ENCODE measurements at places on chromosomes 7 and 10.

- no peak for DNase-seq
These were observed 184.7 kb downstream of the DGKB start for GRCh38 chr7:14717816-14718215.

GRCh38 chr7:137583172-137583571 lies 239.6 kb upstream of the PTN start:
- no peak for DNase-seq

- no peak for DNase-seq
These were observed 339.9 kb upstream of the LRRN3 start for GRCh38 chr7:110750931-110751605.

DNA sequence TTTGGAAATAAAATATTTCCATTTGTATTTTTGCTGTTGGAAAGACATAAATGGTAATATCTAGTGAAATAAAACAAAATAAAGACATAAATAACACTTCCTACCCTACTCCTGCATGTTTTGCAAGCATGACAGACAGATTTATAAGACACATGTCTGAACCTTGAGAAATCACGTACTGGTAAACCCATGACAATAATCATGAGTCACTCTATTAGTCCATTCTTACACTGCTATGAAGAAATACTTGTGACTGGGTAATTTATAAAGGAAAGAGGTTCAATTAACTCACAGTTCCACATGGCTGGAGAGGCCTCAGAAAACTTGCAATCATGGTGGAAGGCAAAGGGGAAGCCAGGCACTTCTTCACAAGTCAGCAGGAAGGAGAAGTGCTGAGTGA lies 942.2 kb downstream of the REEP3 start:
- DNase-seq, result no peak

- DNase-seq, result no peak
These were observed 77.6 kb downstream of the CLRN3 start for GRCh38 chr10:127815147-127815546.

GRCh38 chr10:129331839-129332220 lies 135.2 kb upstream of the MGMT start:
- DNase-seq, result no peak

DNA sequence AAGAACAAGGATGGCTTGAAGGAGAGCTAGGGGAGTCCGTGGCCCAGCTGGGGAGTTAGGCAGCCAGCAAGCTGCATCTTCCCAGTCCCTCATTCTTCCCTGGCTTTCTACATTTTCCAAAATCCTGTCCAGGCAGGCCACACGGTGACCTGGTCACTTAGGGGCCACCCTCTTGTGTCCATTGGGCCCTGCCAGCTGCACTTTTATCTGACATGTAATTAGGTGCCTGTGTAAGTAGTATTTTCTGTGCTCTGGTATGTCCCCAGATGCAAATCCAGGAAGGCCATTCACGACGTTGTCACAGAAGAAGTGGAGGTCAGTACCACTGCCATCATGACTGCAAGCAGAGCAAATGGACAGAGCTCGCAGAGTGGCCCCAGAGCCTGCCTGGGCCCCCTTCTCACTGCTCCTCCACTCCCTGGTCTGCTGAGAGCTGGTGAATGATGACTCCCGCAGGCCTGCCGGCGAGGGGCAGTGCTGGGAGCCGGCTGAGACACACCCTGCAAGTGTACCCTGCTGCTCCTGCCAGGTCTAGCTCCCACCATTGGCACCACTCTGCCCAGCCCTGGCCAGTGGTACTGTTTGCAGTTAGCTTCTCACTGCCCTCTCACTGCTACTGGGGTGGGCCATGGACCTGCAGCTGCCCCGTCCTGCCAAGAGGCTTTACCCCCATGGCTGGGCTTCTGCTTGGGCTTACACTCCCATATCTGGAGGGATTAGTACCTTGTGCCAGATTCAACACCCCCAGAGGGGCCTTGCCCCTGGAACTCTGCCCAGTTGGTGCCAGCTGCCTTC lies 98.2 kb downstream of the GLRX3 start:
- no peak for DNase-seq

DNA sequence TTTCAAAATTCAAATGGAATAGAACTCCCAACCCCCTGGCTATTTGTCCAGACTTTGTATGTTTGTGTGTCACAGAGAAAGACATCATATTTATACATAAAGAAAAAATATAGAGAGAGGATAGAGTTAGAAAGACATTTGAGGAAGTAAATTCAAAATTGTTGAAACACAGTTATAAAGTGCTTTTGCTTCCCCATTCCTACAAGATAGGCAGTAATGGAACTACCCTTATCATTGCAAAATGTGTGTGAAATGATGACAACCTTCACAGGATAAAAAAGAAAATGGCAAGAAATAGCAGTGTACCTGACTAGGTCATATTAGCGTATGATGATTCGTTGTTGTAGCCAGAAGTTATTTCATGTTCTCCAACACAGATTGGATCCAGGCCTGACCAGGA lies 63.1 kb downstream of the FZD1 start:
- no peak for DNase-seq

DNA sequence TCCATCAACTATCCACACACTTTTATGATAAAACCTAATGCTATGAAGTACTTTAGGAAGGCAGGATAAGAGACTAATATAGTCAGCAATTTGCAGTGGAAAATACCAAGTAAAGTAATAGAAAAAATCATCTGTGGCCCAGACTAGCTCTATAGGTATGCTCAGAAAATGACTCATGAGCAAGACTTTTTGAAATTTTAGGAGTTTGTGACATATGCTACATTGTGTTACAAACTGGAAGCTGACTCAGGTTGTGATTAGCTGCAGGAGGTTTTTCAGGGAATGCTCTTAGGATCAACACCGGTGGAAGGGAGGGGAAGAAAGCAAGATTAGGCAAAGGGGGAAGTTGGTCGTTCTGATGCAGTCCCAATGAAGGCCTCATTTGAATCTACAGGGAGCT lies 56.1 kb downstream of the FEZF1 start:
- no peak for DNase-seq

GRCh38 chr7:2629746-2630681 lies 1.8 kb upstream of the TTYH3 start:
- DNase-seq, result no peak

- DNase-seq, result no peak
These were observed 17.9 kb downstream of the ADCYAP1R1 start for GRCh38 chr7:31069860-31070555.

GRCh38 chr7:8442814-8443304 lies 9.4 kb downstream of the NXPH1 start:
- DNase-seq, result peak; percentile 50

GRCh38 chr7:136130511-136131303 lies 153.5 kb upstream of the MTPN start:
- DNase-seq, result no peak

- no peak for DNase-seq
These were observed 16.3 kb upstream of the SRGN start for GRCh38 chr10:69071610-69072009.

- DNase-seq, result no peak
These were observed 69.1 kb downstream of the PRKAG2 start for GRCh38 chr7:151807846-151808245.

DNA sequence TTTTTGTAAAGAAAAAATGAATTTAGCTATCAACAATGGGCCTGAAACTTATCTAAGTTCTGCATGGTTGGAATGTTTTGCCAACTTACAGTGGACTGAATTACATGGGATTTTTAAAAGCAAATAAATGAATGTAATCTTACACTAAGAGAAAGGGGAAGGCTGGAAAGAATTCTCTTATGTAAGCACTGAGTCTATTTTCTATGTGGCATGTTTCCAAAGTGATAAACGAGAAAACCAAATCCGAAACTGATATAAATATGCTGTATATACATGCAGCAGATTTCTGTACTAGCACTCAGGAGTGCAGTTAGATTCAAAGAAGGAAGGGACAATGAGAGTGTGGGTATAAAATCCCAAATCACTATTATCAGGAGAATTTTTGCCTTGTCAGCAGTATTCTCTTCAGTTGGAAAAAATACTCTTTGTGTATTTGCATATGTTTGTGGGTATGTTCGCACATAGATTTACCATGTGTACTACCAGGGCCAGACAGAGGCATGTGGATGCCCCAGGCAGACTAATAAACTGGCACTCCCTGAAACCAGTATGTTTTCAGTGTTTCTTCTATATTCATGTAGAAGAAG lies 334.3 kb upstream of the SEMA3D start:
- no peak for DNase-seq

DNA sequence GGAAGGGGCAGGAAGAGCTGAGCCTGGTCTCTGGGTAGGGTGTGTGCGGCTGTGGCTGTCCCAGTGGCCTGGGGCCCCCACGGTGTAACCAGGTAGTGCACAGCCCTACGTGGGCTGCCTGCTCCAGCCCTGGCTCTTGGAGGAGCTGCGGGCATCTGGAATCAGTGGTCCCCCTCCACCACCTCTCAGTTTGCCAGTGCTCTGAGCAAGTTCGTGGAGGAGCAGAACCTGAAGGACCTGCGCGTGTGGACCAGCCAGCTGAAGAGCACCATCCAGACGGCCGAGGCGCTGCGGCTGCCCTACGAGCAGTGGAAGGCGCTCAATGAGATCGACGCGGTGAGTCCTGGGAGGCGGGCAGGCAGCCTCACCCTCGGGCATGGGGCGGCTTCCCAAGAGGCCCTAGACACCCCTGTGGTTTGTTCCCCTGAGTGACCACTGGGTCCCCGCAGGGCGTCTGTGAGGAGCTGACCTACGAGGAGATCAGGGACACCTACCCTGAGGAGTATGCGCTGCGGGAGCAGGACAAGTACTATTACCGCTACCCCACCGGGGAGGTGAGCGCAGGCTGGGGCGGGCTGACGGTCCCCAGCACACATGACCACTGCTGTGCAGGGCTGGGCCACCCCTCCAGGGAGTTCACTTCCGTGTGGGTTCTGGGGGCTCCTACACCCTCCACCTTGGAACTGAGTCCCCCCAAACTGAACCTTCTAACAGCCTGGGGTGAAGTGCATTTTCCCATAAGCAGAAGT lies 18.6 kb downstream of the PFKFB3 start:
- no peak for DNase-seq

GRCh38 chr7:135833642-135834041 lies 85.0 kb upstream of the FAM180A start:
- no peak for DNase-seq

GRCh38 chr7:151254316-151254715 lies 5.8 kb upstream of the SMARCD3 start:
- no peak for DNase-seq

GRCh38 chr7:131173145-131173890 lies 154.4 kb upstream of the MKLN1 start:
- no peak for DNase-seq

- no peak for DNase-seq
These were observed 111.2 kb downstream of the PON1 start for GRCh38 chr7:95213148-95213547.

GRCh38 chr7:70586822-70587221 lies 545.1 kb upstream of the GALNT17 start:
- no peak for DNase-seq

DNA sequence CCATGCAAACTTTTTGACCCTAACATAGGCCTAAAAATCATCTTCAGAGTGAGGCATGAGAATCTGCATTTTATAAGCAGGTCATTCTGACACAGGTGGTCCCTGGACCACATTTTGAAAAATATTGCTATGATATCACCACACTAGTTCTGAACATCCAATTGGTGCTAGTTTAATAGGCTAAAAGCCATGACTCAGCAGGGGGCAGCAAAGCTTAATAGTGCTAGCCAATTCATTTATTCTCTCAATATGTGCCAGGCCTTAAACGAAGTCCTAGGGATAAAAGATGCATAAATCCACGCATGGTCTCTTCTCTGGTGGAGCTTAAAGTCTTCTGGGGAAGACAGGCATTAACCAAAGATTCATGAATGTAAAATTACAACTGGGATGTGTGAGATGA lies 10.2 kb upstream of the SLC25A28 start:
- DNase-seq, result no peak

GRCh38 chr7:124912972-124913371 lies 16.7 kb downstream of the POT1 start:
- no peak for DNase-seq

GRCh38 chr7:128123291-128124037 lies 92.2 kb upstream of the LRRC4 start:
- DNase-seq, result no peak

GRCh38 chr7:34157137-34157536 lies 251.8 kb downstream of the BMPER start:
- no peak for DNase-seq

DNA sequence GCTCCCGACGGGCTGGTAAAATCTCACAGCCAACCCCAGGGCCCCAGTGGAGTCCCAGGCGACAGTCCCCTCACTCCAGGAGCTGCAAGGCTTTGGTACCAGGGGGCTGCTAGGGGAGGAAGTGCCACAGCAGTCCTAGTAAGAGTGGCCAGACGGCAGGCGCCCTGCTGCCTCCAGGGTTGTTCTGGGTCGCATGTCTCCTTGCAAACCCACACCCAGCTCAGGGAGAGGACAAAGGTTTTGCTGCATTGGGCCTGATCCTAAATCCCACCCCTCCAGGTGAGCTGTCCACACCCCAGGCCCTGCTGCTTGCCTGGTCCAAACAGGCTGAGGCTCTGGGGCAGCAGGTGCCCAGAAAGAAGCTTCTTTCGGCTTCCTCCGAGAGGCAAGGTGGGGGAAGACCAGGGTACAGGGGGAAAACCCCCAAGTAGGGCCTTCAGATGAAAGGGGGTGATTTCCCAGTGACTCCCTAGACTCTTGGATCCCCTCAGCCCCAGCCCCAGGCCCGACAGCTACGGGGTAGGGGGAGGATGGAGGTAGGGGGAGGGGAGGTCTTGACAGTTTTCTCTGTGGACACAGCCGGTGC lies 4.2 kb upstream of the KCP start:
- no peak for DNase-seq

DNA sequence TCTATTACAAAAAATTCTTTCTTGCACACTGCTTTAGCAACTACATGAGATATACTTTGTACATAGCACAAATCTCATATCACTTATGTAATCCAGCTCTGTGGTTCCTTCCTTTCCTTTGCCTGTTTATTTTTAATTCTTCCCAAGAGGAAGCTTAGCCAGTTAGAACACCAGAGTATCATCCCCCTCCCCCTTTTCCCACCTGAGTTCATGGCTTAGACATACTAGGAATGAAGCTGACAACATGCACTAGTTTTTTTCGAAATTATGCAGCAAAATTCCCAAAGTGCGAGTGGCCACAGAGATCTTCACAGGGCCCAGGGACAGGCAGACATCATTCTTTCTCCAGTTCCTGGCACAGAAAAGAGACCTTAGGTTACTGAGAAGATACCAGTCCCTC lies 17.8 kb downstream of the CAV1 start:
- no peak for DNase-seq

GRCh38 chr7:85014936-85015660 lies 171.8 kb downstream of the SEMA3D start:
- no peak for DNase-seq

Data from stimulated activated CD4-positive, alpha-beta T cell treated with anti-CD3 and anti-CD28 coated beads, Interleukin-12 subunit alpha, Interleukin-12 subunit beta, amount 100 ng/mL, for 4 hours (primary cell).